ENCODE measurements at places on chromosomes 16 and 17.

DNA sequence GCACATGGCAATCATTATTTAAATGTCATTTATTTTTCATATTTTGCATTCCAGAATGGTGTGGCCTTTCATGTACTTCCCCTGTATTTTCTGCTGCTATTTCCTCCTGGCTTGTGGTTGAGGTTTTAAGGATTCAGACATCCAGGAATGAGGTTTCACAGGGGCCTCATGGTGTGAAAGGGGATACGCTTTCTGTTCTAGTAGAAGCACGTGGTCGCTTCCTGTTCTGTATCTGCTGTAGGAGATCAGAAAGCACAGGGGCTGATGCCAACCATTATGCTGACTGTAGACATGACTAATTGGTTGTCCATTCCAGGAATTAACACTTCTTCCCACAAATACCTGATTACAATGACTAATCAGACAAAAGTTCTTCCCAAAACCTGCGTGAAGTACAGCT lies 405.9 kb downstream of the SHISA9 start:
- no peak for DNase-seq

DNA sequence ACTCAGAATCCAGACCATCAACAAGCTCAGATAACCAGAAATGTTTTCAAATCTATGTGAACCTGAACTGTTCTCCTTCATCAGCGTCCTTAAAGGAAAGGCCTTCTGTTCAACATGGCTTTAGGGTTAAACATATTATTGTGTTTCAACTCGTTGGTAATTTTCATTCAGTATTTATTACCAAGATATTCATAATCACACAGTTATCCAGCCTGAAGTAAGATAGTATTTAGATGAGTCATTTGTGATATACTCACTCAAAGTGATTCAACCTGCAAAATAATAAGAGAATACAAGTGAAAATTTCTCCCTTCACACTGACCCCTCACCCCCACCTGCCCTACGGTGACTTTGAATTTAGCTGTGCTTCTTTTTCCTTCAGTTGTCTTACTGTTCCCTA lies 3.0 kb downstream of the CYLD start:
- no peak for DNase-seq

DNA sequence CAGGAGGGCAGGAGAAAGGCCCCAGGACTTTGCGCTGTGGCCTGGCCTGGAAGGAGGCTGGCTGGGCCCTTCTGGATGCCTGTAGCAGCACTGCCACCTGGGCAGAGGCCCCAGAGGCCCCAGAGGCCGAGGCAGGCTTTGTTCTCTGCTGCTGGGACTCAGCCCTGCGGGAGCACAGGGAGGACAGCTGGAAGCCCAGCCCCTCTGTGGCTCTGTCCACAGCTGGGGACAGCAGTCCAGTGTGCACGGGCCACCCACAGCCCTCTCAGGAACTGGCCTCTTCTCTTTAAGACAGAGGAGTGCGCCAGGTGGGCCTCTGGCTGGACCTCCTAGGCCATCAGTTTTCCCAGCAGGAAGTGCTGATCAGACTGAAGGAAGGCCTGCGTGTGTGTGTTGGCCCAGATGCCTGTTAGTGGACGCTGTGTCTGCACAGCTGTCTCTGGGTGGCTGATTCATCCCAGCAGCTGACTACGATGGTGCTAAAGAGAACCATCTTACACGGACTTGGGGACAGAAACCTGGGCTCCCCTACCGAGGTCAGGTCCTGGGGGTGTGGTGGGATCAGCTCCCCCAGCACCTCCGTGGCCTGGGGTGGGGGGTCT lies 26.9 kb upstream of the ZNF750 start:
- DNase-seq, result no peak

DNA sequence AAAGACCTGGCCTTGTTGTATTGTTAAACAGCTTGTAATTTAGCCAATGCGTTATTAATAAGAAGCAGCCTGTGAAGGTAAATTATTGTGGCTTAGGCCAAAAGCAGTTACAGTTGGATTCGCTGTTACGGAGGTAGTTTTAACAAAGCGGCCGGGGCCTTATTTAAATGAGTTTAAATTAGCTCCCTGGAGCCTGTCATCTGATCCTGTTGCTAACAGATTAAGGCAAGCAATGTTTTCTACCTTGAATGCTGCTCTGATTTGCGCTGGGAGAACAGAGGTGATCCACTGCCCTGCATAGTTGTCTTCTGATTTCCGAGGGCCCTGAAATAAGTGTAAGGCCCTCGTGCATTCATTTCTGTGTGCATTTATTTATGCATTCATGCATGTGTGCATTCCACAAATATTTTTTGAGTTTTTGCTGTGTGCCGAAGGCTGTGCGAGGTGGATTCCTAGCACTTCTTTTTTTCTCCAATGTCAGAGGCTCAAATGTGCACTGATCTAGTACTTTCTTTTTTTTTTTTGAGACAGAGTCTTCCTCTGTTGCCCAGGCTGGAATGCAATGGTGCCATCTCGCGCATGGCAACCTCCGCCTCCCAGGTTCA lies 10.9 kb downstream of the SEC14L5 start:
- DNase-seq, result no peak

GRCh38 chr17:41340494-41340893 lies 10.1 kb downstream of the KRT33A start:
- no peak for DNase-seq

GRCh38 chr16:1182316-1182671 lies 29.4 kb downstream of the CACNA1H start:
- DNase-seq, result no peak

All from activated CD4-positive, alpha-beta T cell treated with anti-CD3 and anti-CD28 coated beads, Interleukin-2, amount 50 U/mL, for 1 hour (primary cell).